ENCODE measurements at places on chromosomes 12 and 14.

DNA sequence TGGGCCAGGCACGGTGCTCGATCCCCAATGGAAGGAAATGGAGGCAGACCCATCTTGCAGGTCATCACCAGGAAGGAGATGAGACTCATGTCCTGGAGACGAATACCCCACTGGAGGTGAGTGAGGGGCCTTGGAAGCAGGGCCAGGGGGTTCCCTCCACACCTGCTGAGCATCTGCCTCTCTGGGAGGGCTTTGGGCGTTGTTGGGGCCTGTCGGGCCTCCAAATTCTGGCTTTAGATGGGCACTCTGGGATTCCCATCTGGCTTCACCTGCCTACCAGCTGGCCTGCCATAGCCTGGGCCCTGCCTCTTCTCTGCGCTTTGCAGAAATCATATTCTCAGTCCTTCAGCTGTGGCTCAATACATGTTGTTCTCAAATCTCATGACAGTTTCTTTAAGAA lies 13.9 kb downstream of the RTL1 start:
- peak; percentile 5 for DNase-seq

GRCh38 chr14:40099316-40099715 lies 667.1 kb upstream of the FBXO33 start:
- DNase-seq: no peak

GRCh38 chr14:64671591-64671990 lies 32.6 kb upstream of the PLEKHG3 start:
- no peak for DNase-seq

DNA sequence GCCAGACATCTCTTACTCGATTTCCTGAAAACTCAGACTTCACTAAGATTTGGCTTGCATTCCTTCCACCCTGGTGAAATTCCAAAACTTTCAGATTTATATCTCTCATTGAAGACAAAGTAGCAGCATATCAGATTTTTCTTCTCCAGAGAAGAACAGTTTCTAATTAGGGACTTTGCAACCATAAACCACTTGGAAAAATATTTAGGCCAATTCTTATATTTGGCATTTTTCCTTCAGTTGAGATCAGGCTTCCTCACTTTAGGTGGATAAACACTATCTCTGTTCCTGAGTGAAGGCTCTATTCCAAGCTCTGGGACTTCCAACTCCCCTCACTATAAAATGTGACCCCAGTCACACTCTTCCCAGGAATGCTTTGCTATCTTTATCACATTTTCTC lies 1434.3 kb upstream of the FLRT2 start:
- DNase-seq: no peak

DNA sequence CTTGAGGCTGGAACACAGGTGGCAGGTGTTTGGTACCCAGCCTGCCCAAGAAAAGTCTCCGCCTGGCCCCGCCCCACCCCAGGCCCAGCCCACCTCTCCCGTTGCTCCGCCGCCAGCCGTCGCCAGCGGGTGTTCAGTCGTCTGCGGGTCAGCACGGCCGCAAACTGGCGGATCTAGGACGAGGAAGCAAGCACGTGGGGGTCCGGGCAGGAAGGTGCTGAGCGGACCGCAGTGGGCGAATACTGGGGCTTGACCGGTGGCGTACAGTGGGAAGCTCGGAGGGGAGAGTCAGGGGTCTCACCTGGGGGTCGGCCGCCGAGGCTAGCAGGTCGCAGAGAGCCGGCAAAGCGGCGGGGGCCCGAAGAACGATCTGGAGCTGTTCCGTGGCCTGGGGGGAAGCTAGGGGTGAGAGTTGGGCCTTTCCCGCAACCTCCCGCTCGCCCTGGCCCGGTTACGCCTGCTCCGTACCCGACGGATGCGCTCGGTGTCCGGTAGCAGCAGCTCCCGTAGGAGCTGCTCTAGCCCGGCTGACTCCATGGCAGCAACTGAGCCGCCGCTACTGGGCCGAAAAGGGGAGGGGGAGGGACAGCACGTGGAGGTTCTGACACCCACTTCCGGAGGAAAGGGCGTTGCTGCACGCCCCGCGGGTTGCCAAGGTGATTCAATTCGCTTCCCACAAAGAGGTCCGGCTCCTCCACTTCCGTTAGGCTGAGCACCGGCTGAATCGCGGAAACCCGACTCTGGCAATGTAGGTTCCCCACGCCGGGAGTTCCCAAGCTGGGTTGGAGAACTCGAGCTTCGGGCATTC lies at the start of gene IPO4:
Gene IPO4, minus strand, starts transcription at position 566 of the 808 bp plus-strand sequence. Its CDS starts 29 bp downstream, at position 537.
- DNase-seq: peak; percentile 89

DNA sequence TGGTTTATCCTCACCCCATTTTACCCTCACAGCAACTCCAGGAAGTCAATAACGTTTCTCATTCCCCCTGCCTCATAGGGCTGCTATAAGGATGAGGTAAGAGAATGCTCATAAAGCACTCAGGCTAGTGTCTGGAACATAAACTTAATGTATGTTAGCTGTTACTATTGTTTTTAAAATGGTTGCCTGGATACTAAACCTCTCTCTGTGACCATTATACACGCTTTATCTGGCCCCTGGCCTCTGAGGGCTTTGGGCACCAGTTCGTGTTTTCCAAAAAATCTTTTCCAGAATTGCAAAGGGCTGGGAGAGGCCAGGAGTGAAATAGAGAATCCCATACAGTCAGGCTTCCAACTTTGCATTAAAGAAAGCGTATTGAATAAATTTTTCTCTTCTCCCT lies 113.9 kb downstream of the KTN1 start:
- DNase-seq: no peak

GRCh38 chr14:22300646-22301045 lies 288.4 kb downstream of the DAD1 start:
- DNase-seq: no peak

DNA sequence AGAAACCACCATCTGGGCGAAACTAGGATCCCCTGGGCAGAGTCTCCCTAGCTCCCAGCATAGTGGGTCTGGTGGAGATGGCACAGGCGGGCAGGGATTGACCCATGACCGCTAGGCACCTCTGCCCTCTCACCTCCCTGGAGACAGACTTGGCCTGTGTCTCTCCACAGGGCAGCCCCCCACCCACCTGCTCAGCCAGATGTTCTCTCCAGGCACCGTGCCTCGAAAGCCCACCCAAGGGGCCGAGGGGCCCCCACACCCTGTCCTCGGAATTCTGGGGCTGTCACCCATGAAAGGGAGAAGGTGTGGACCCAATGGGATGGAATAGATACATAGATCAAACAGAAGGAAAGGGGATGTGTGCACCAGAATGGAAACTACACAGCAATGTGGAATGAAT lies 229.1 kb upstream of the RTL1 start:
- DNase-seq: no peak

DNA sequence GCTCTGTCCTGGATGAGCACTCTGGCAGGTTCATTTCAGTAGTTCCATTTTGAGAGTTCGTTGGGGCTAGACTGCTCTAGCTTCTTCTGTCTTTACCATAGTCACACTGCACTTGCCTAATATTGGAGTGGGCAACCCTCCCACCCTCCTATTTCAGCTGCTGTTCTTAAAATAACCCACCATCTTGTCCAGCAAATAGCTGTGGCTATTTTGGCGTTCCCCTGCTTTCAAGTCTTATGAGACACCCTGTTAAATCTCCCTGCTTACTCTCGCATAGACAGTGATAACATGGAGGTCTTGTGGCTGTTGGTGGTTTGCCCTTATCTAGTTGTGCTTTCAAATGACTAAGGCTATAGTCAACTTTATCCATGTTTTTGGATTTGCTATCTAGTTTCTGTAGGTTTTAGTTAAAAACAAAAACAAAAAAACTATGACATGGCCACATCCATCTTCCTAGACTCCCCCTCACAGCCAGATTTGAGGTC lies 65.5 kb downstream of the LRP6 start:
- no peak for DNase-seq

- peak; percentile 67 for DNase-seq
These were observed 37.3 kb upstream of the RCOR1 start for GRCh38 chr14:102554821-102555819.

DNA sequence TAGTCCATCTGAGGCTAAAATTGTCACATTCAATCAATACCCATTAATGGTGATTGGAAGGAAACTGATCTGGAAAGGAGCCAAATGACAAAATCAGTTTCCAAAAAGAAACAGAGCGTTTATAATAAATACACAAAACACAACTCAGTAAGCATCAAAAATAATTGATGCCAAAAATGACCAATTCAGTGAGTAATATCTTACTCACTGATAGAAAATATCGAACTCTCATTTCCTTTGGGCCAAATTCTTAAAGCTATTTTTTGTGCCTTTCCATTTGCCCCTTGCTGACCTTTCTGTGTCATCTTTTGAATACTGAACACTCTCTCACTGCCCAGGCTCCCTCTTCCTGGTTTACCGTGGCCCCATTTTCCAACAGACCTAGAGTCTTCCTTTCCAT lies 22.5 kb upstream of the ATP2B1 start:
- no peak for DNase-seq

GRCh38 chr14:100282766-100283419 lies 23.4 kb downstream of the SLC25A29 start:
- no peak for DNase-seq

DNA sequence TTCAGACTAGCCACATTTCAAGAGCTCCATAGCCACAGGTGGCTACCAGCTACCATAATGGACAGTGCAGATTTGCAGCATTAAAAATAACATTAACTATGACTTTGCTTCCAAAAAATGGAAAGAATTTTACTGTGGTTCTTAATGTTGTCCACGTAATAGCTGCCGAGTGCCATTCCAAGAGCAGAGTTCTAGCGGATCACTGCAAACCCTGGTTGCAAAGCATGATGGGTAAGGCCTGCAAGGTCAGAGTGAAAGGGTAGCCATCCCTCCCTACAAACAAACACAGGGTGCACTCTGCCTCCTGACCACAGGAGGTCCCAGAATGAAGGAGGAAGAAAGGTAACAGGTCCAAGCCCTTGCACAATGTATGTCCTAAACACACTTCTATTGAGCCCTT lies 157.6 kb downstream of the DPF3 start:
- DNase-seq: no peak

GRCh38 chr14:72932893-72933292 lies 6.6 kb downstream of the DCAF4 start:
- DNase-seq: no peak

DNA sequence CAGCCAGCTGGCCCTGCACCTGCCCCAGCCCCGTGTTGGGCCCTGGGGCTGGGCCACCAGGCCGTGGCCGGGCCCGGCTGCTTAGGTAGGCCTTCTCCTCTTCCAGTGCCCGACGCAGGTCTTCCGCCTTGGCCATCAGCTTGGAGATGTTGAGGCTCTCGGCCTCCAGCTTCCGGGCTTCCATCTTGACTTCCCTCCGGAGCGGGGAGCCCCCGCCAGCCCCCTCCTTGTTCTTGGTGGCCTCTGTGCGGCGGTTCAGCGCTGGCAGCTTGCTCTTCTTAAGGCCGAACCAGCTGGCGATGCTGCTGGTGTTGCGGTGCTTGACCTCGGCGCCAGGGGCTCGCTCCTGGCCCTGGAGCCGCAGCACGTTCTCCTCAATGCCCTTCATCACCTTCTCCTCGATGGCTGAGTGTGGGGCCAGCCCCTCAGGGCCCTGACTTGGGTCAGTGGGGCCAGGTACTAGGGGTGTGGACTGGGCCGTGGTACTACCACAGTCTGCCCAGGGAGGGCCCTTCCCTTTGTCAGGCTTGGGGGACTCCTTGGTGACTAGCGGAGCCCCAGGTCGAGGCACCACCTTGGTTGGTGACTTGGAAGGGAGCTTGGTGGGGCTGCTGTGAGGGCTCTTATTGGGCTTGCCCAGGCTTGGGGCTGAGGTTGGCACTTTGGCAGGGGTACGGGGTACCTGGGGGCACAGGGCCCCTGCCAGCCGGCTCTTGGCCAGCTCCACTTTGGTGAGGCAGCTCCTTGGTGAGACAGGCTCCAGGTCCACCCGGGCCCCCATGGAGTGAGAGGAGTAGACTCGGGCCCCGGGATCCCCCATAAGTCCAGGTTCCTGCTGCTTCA lies 33.2 kb downstream of the NCKAP5L start:
- DNase-seq: no peak

DNA sequence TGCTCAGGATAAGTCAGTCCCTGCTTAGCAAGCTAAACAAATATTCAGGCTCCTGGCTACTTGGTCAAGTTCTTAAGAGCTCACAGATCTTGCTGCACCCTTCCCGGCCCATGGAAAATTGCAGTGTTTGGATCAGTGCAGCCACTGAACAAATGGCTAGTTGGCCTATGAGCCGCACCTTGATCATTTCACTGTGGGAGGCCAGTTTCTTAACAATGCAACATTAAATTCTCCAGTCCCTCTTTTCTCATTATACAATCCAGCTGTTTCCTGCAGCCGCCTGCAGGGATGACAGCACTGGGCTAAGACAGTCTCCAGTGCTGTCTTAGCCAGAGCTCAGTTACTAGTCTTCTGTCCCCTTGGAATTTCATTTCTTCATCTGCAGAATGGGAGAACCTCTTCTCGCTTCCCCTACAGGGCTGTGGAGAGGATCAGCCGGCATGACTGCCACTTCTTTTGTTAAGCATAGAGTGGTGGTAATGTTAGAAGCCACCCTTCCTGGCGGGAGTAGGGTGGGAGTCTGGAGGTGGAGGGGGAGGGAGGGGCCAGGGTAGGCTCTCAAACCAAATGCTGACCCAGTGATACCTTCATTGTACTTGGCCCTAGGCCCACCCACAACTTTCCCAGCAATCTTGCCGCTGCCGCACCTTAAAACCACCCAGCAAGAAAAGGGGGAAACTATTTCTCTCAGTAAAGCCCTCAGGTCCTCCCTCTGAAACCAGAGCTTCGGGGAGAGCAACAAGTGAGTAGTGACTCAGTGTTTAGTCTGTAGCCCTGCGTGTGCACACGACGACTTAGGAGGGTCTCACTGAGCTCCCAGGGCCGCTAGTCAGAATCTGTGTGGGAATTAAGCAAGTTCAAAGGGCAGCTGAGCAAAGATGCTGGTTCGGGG lies 145.7 kb downstream of the NUAK1 start:
- no peak for DNase-seq

GRCh38 chr12:57219993-57220754 lies 3.6 kb downstream of the NXPH4 start:
- no peak for DNase-seq

- no peak for DNase-seq
These were observed 74.6 kb downstream of the SLCO1B3 start for GRCh38 chr12:20885116-20885515.

- DNase-seq: no peak
These were observed 1136.7 kb downstream of the TMEM121 start for GRCh38 chr14:106662936-106663550.

DNA sequence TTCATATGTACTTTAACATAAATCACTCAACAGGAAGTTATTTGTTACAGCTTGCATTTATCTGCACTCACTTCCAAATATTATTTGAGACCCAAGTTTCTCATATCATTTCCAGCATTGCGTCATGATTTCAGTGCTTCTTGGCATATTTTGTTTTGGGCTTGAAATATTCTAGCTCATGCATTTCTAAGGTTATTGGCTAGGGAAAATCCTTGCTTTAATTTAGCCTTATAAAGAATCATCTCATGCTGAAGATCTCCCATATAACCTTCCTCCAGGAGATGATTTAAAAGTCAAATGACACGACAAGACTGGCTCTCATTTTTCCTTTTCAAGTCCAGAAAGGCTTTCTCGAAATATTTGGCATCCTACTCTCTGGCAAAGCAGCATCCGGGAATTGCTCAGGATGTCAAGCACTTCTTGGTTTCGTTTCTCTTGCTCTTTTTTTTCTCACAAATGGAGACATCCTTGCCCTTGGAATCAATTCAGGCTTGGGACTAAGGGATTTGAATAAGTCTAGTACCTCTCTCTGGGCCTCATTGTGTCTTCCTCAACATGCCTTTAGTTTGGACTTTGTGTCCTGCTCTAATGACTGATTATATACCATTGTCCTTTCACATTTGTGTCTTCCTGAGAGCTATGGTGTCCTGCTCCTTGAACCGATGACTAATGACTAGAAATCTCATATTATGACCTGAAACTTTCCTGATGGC lies 295.0 kb downstream of the RMST start:
- DNase-seq: no peak

- DNase-seq: no peak
These were observed 222.1 kb downstream of the NUAK1 start for GRCh38 chr12:105916760-105917039.
